ENCODE measurements at places on chromosomes 1 and 21.

DNA sequence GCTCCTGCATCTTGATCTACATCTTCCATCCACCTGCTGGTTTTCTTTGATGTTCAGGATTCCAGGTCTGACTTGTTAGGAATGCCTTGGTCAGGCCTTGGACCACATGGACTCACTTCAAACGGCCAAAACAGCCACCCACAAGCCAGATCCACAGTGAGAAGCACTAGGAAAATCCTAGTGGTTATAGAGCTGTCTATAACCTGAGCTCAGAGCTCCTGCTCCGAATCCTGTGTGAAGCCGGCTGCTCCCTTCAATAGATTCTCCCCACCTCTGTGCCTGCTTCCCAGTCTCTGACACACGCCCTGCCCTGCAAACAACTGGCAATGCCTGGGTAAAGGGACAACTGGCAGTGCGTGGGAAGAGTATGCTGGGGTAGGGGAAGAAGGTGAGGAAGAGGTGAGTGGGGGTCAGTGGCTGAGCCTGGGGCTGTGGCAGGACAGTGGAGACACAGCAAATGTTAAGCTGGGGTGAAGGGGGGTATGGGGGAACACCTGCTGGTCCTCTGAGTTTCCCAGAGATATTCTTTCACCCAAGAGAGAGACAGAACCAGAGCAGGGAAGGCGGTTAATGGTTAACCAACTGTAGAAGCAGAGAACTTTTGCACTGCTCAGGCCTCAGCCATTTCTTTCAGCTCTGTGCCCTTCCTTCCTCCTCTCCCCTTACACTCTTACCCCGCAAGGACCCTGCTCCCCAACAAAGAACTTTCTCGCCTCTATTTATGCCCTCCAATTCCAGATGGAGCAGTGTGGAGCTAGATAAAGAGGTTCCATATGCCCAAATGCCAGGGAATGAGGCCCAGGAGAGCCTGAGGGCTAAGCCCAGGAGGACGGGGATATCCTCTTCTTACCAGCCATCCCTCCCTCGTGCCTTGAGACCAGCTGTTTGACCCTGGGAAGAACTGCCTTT lies 4.5 kb downstream of the PLXNA2 start:
- no peak for DNase-seq

DNA sequence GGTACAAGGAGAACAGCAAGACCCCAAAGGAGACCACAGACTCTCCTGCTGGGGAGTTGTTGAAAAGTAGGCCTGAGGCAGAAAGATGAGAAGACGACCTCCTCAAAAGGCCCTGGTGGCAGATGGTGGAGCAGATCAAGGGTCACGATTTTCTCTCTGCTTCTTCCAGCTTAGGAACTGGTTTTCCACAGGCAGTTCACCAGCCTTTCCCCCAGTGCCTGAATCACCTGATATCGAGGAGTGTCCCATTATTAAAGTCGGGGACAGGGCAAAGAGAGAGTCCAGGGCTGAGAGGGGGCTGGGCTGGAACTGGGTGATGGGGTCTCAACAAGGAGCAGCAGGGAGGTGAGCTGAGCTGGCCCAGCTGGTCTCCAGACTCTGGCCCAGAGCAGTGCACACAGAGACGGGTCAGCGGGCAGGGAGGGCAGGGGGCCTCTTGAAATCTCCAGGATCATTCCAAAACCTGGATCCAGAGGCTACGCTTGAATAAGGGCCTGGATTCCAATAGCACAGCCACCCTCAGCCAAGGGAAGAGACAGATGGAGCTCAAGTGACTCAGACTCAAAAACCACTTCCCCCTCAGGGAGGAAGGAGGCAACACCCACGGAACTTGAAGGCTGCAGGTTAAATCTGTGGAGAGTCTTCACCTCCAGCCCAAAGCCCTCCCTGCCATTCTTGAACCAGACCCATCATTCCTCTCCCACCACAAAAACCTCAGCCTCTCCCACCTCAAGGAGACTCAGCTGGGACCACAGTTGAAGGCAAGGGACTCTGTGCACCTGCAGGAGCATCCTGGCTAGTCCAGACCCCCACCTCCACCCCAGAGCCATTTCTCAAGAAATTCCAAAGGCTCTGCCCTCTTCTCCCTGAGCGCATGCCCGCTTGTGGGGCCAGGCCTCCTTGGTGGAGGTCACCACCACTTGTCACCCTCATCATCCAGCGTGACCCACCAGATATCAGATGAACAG lies at the start of gene S100A5:
S100A5 (minus strand) TSS at position 541 of the 968 bp plus-strand sequence. CDS start 743 bp downstream, outside the sequence.
- DNase-seq: no peak

GRCh38 chr1:204194771-204195170 lies 1.5 kb downstream of the KISS1 start:
- DNase-seq: no peak

DNA sequence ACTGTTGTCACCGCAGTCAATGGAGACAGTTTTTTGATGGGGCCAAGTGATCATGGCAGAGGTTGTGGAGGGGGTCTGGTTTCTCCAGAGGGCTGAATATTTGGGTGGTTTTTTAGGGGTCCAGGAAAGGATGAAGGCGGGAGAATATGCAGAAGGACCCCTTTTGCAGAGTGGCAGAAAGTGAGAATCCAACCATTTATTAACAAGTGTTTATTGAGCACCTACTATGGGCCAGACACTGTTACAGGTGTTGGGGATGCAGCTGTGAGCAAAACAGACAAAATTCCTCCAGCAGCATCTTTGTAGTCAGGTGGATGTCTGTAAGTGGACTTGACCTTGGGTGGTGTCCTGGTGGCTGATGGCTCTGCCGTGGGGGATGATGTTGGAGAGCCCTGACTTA lies 15.4 kb downstream of the PADI1 start:
- no peak for DNase-seq

- no peak for DNase-seq
These were observed 444.8 kb downstream of the KIF26B start for GRCh38 chr1:245599371-245600174.

- no peak for DNase-seq
These were observed 70.7 kb upstream of the SYT6 start for GRCh38 chr1:114224196-114224907.

GRCh38 chr1:225462714-225463574 lies 35.1 kb upstream of the LBR start:
- no peak for DNase-seq

DNA sequence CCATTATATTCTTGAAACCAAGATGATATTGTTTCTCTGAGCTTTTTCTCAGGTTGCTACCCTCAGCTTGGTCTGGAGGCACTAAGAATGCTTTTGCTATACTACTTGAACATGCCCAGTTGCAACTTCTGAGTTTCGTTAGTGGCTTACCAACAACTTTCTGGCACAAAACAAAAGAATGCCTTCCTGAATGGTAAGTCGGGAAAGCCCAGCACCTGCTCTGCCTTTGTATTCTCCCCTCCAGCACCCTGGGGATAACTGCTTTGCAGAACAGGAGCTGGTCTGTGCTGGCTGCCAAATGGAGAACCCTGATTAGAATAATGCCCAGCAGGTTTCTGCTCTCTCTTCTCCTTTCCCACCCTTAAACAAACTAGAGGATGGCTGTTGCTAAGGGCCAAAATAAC lies 149.3 kb downstream of the TGFB2 start:
- no peak for DNase-seq

- DNase-seq: no peak
These were observed 2.7 kb downstream of the SCYL3 start for GRCh38 chr1:169890761-169891538.

GRCh38 chr1:99565606-99566289 lies 80.2 kb upstream of the PALMD start:
- no peak for DNase-seq

GRCh38 chr1:66767626-66768025 lies 15.4 kb downstream of the DYNLT5 start:
- DNase-seq: no peak

GRCh38 chr1:170402476-170403311 lies 129.3 kb upstream of the GORAB start:
- no peak for DNase-seq

DNA sequence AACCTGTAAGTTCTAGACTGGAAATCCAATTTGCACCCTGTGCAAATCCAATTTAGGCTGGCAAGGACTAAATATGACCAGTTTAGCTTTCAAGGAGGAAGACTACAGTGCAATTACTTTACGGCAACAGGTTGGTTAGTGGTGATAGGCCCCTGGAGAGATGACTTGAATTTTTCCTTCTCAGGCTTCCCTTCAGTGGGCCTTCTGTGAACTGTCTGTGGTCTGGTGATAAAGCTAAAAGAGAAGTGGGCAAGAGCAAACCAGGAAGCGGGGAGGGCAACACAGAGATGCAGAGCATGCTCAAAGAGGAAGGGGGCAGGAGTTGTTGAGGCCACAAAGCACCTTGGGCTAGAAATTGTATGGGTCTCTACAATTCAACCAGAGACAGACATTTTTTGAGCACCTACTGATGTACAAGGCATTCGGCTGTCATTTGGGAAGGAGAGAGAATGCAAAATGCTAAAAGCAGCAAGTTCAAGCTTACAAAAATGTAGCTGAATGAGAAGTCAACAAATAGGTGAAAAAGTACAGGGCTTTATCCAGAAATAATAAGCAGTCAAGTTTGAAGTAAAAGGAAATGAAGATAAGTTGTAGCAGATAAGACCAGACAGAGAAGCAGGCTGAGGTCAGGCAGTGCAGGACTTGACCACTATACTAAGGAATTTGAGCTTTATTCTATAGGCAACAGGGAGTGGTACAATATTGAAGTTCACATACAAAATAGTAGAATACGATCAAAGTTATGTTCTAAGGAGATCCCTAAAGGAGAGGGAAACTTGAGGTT lies 23.9 kb downstream of the INPP5B start:
- DNase-seq: no peak
